ENCODE measurements at places on chromosomes 13 and 19.

GRCh38 chr19:17615889-17616685 lies 60.6 kb downstream of the COLGALT1 start:
- DNase-seq: no peak

DNA sequence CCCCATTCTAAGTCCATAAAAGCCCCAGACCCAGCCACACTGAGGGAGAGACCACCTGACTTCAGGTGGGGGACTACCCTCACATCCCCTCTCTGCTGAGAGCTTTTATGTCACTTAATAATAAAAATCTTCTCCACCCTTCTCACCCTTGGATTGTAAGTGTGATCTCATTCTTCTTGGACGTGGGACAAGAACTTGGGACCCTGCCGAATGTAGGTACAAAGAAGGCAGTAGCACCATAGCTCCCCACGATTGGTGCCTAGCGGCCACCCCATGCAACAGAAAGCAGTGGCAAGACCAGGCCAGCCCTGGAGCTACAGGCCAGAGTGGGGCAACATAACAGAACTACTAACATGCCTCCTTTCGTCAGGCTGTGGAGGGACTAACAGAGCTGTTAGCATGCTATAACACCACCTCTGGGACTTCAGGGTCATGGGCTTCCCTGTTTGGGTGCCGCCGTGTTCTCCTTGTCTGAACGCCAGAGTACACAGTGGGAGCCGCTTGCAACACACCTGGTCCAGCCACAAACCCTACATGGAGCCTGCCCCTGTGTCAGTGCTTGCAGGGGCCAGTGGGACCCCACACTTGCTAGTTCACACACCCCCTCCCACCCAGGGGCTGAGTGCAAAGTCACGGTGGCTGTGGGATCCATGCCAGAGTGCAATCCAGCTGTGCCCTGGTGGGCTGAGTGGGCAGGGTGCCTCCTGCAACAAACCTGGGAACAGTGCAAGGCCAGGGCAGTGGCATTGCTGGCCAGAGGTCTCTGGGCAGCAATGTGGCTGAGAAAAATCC lies 5.2 kb upstream of the FBXO17 start:
- no peak for DNase-seq

- no peak for DNase-seq
Measured at GRCh38 chr19:45630463-45630862, 8.7 kb downstream of the EML2 start.

DNA sequence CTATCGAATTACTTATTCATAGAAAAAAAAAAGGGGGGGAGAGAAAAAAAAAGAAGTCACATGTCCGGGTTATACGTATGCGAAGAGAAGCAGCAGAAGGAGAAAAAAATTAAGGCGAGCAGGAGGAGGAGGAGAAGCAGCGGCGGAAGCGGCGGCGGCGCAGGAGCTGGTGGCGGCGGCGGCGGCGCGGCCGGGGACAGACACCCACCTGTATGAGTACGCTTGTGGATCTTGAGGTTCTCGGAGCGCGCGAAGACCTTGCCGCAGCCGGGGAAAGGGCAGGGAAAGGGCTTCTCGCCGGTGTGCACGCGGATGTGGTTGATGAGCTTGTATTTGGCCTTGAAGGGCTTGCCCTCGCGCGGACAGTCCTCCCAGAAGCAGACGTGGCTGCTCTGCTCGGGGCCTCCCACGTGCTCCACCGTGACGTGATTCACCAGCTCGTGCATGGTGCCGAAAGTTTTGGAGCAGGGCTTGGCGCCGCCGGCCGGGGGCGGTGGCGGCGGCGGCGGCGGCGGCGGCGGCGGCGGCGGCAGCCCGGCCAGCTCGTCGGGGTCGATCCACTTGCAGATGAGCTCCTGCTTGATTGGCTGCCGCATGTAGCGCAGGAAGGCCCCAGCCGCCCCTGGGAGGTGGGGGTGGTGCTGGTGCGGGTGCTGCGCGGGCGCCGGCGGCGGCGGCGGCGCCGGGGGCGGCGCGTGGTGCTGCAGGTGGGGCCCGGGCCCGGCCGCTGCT lies 1.5 kb downstream of the ZIC5 start:
- DNase-seq: no peak

DNA sequence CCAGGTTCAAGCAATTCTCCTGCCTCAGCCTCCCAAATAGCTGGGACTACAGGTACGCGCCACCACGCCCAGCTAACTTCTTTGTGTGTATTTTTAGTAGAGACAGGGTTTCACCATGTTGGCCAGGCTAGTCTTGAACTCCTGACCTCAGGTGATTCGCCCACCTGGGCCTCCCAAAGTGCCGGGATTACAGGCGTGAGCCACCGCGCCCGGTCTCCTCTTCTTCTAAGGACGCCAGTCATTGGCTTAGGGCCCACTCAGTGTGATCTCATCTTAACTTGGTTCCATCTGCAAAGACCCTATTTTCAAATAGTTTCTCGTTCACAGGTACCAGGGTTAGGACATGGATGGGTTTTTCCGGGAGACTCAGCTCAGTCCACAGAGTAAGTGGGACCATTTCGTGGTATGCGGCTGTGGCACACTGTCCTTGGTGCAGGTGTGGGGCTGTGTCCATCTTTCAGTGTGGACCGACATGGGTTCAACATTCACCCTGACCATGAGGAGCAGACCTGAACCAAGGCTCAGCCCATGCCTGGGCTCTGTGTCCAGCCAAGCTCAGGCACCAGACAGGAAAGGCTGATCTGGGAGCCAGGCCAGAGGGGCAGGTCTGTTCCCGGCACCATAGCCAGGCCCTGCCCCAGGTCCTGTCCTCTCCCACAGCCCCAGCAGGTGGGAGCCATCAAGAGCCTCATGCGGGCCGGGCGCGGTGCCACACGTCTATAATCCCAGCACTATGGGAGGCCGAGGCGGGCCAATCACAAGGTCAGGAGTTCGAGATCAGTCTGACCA lies 2.8 kb upstream of the MKNK2 start:
- DNase-seq: no peak

DNA sequence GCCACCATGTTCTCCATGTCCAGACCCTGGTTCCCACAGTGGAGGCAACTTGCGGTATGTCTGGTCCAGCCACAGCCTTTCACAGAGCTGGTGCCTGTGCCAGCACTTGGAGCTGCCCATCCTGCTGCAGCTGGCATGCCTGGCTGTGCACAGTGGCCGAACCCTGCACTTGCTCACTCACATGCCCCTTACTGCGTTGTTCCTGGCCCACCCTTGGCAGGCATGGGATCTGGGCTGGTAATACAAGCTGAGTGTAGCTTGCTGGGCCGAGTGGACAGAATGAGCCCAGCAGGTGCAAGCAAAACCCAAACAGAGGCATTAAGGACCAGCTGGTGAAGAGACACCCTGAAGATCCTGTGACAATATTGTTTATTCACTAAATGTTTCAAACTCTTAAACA lies 583.9 kb upstream of the SLITRK6 start:
- DNase-seq: no peak

DNA sequence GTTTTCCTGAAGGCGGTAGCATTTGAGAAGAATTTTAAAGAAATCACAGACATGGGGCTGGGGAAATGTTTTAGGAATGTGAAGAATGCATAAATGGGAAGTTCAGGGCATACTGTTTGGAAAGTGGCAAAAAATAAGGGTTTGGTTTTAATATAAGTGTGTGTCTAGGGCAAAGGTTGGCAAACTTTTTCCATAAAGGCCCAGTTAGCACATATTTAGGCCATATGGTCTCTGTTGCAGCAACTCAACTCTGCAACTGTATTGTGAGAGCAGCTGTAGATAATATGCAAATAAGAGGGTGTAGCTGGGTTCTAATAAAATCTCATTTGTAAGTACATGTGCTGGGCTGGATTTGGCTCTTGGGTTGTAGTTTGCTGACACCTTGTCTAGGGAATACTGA lies 521.9 kb downstream of the DIAPH3 start:
- DNase-seq: no peak

DNA sequence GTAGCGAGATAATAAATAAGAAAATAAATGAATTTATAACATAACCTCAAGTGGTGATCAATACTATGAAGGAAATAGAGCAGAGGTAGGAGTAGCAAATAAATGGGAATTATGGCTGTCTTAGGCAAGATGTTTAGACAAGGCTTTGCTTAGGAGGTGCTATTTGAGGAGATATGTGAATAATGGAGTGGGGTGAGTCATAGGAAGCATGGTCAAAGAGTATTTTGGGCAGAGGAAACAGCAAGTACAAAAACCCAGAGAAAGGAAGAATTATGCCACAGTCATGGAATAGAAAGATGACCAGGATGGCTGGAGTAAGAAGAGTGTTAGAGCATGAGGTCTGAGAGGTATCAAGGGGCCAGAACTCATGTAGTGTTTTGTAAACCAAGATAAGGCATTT lies 33.6 kb upstream of the LPAR6 start:
- DNase-seq: no peak

GRCh38 chr19:35332817-35333216 lies 3.8 kb downstream of the CD22 start:
- no peak for DNase-seq

- DNase-seq: no peak
Measured at GRCh38 chr13:49450105-49450819, 6.2 kb downstream of the SETDB2 start.

GRCh38 chr13:26446751-26447150 lies 110.7 kb upstream of the WASF3 start:
- no peak for DNase-seq

GRCh38 chr19:51016798-51017683 lies 2.5 kb downstream of the KLK10 start:
- DNase-seq: peak; percentile 67

GRCh38 chr19:4722671-4723594 lies 709 bp downstream of the DPP9 start:
- no peak for DNase-seq

DNA sequence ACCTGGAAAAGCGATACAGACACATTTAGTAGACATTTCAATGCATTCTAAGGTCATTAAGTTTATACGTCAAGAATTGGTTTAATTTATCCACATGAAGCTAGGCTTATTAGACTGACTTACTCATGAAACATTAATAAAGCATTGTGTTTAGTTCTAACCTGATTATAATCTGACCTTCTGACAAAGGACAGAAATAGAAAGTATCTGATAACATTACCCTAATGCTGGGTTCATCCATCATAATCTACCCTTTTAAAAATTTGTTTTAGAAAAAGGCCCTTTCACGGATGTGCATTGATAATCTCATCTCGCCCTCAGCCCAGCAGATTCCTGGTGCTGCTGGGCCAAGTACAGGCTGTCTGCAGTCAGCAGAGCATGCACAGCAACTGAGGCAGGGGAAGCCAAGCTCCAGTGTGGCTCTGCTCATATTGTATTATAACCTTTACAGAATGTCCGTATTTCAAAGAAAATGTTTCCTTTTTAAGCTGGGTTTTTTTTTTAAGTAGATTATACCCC lies 142.1 kb upstream of the MAB21L1 start:
- DNase-seq: no peak

DNA sequence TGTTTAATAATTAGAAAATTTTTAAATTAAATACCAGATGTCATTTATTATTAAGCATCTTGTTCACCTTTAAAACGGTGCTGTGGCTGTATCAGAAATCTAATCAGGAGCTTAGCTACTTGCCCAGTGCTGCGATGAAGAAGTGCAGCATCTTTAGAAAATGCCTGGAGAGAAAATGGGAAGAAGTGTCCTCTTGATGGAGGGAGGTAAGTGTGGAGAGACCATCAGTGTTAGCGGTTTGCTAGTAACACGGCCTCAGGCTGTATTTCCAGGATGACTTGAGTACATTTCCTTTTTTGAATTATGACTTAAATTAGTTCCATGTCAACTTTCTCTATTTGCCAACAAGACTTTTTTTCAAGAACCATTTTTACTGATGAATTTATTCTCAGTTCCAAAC lies 74.1 kb downstream of the SHISA2 start:
- no peak for DNase-seq

DNA sequence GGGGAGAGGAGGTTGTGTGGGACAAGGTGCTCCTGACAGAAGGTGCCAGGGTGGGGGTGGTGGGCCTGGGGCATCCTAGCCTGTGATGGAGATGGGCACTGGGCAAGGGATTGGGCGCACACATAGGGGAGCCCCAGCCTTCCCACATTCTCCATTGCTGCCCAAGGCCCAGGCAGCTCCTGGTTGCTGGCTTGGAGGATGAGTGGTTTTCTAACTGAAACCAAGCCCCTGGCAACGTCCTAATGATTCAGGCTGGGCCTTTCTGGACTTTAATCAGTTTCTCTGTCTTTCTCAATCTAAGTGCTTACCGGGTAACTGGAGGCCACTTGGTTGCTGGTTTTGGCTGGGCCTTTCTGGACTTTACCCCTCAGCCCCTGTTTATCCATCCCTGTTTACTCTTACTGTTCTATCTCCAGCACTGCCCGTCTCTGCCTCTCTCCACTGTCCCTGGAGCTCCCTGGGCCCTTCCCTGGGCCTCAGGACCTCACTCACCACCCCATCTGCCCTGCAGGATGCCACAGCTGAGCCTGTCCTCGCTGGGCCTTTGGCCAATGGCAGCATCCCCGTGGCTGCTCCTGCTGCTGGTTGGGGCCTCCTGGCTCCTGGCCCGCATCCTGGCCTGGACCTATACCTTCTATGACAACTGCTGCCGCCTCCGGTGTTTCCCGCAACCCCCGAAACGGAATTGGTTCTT lies 354 bp downstream of the CYP4F3 start:
- no peak for DNase-seq

DNA sequence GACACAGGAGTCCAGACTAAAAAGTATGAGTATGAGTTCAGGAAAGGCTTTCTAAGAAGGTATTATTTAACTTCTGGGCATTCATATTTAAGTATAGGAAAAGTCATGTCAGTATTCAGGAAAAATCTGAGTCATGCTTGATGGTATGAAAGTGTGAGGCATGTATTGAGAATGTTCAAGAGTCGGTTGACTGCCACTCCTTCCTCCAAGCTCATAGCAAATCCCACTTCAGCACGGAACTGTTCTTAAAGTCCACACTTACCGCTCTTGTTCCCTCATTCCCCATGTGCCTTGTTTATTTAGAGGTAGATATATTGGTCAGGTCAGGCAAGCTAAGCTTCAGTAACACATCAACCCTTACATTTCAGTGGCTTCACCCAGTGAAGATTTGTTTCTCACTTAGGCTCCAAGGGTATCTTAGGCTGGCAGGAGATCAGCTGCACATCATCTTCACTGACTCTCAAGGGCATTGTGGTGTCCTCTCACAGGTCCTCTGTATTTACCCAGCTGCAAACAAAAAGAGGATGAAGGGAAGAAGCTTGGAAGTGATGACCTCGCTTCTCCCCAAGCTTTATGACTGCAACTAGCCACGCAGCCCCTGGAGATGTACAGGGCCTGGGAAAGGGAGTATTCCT lies 1189.2 kb downstream of the EFNB2 start:
- DNase-seq: no peak

- no peak for DNase-seq
Measured at GRCh38 chr19:49428547-49429451, 3.6 kb downstream of the GFY start.

All from stimulated activated CD8-positive, alpha-beta memory T cell treated with anti-CD3 and anti-CD28 coated beads, Interleukin-2, amount 100 ng/mL, for 48 hours (primary cell).